ENCODE measurements at places on chromosomes 12 and 14. TPM values are rescaled to one million over a fixed set of nuclear protein-coding genes. Genes with fewer than 3 reads are reported as not detected.

DNA sequence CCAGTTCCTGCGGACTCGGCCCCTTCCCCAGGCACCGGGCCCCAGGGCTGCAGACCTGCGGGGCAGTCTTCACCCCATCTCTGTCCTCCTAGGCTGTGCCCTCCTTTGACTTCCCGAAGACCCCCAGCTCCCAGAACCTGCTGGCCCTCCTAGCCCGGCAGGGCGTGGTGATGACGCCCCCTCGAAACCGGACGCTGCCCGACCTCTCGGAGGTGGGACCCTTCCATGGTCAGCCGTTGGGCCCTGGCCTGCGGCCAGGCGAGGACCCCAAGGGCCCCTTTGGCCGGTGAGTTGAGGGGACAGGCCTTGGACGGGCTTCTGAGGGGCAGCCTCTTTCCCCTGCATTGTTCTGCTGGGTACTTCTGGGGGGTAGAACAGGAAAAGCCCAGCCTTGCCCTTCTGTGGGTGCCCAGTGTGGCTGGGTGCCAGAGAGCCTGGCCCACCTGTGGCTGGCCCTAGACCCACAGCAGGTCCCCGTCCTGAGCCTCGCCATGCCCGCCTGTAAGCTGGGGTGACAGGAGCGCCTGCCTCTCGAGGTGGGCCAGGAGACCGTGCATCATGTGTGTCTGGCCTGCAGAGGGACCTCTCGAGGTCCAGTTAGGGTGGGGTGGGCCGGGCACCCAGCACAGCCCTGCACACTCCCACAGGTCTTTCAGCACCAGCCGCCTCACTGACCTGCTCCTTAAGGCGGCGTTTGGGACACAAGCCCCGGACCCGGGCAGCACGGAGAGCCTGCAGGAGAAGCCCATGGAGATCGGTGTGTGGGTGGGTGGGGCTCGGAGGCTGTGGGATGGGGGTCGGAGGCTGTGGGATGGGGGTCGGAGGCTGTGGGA, 12.6 kb upstream of the PUS1 start:
- no peak for DNase-seq

GRCh38 chr14:45242706-45243105, 10.3 kb downstream of the MIS18BP1 start:
- DNase-seq = no peak

- DNase-seq = no peak
Observed at GRCh38 chr14:57732463-57733285, 133.2 kb downstream of the SLC35F4 start.

- peak; percentile 49 for DNase-seq
Observed at GRCh38 chr12:43882578-43883178, 46.8 kb downstream of the TMEM117 start.

- peak; percentile 21 for DNase-seq
Observed at GRCh38 chr14:77849711-77850110, 49.8 kb downstream of the ADCK1 start.

The RAB15 gene
- polyA plus RNA-seq = 3.4 TPM

The GPATCH2L gene
- polyA plus RNA-seq = 15.2 TPM

The EID3 gene
- 0.95 TPM for polyA plus RNA-seq

DNA sequence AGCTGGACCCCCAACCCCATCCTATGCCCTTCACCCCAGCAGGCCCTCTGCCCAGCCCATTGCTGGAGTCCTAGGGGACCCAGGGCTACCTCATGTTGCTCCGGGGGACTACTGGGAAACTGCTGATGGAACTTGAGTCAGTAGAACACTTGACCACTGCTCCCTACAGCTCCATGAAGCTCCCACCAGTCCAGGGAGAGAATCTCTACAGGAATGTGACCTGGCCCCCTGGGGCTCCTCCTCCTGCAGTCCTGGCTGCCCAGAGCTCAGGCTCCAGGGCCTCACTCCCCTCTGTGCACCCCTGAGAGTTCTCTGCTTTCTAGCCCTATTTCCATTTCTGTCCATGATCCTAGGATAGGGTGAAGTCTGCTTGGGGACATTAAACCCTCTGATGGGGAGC, 10.8 kb upstream of the AQP2 start:
- DNase-seq = no peak

The ANO4 gene
- polyA plus RNA-seq = 2.7 TPM

The GPR132 gene
- polyA plus RNA-seq = not detected

DNA sequence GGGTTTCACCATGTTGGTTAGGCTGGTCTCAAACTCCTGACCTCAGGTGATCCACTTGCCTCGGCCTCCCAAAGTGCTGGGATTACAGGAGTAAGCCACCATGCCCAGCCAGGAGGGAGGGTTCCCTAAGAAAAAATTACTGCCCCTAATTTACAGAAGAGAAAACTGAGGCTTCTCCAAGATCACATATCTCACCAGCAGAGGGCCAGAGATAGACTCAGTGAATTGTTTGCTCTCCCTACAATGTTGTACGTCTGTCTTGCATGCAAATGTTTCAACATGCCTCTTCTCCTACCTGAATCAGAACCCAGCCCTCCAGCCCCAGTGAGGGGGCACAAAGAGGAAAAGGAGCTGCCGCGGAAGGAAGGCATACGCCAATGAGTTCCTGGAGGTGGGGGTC, 48.3 kb upstream of the TMEM263 start:
- DNase-seq = no peak

The DTD2 gene
- 21.8 TPM for polyA plus RNA-seq

DNA sequence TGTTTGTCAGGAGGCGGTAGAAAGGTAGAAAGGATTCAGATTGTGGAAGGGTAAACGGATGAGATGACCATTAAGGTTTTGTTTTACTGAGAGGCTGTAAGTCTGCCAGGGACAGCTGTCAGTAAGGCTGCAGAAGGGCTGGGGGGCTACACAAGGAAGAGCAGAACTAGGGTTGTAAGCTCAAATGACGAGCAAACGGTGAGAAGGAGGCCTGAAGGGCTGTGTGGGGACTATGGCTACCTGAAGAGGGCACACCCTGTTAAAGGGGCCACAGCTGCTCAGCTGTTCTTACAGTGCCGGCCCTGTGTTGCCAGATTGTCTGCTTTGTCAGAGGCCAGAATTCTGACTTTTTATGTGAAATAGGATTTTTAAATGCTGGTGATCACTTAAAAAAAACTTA, 19.1 kb downstream of the VASH1 start:
- DNase-seq = no peak

GRCh38 chr12:26861690-26862089, 28.7 kb upstream of the ITPR2 start:
- no peak for DNase-seq

The KRT77 gene
- polyA plus RNA-seq = not detected

The GPR135 gene
- 0.28 TPM for polyA plus RNA-seq

DNA sequence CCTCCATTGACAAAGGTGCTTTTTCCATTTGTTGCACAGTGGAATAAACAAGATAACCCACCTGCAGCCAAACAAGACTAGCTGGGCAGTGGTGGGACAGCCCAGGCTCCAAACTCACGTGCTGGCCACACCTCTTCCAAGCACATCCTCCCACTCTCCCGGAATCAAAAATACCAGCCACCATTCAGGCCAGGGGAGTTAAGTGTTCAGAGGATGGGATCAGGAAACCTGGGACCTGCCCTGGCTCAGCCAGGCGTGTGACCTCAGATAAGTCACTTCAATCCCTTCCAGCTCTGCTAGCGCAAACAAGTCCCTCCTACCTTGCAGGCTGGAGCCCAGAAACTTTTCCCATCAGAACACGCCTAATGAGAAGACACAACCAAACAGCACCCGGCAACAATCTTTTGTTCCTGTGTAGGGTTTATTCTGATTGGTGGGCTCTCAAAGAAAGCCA, 43.3 kb downstream of the ACTN1 start:
- DNase-seq = peak; percentile 42

- peak; percentile 20 for DNase-seq
Observed at GRCh38 chr14:63717702-63718101, 10.2 kb downstream of the SGPP1 start.

GRCh38 chr14:100738704-100739131, 12.0 kb downstream of the DLK1 start:
- DNase-seq = no peak

DNA sequence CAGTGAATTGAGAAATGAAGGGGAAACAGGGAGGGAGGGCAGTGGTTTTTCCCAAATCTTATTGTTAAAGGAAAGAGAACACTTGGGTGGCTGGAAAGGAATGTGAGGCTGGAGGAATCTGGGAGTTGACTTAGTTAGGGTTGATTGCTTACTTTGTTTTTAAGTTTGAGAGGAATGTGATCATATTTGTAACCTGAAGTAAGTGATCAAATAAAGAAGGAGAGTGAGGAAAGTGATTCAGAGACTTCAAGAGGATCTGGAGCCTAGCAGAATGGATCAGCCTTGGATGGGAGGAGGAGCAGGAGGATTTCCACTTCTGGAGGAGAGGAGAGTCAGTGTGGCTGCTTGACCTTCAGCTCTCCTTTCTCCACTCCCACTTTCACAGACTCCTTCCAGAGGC, 6.0 kb upstream of the LRP6 start:
- DNase-seq = no peak

DNA sequence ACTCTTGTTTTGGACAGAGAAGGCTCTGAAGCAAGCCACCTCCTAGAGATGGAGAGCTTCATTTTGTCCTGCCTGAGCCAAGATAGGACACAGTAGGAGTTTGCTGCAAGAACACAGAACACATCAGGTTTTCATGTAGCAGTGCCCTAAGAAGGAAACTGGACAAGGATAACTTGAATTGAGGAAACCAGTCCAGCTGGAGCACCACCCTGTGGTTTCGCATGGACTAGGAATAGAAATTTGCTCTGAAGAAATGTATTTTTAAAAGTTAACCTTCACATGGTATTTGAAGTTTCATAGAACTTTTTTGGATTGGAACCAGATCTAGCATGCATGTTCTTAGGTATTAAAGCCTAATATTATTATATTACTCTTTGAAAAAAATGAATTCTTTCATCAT, 68.8 kb downstream of the RERG start:
- no peak for DNase-seq

GRCh38 chr14:45284802-45285201, 31.8 kb upstream of the MIS18BP1 start:
- DNase-seq = no peak

The CLEC4C gene
- not detected for polyA plus RNA-seq

DNA sequence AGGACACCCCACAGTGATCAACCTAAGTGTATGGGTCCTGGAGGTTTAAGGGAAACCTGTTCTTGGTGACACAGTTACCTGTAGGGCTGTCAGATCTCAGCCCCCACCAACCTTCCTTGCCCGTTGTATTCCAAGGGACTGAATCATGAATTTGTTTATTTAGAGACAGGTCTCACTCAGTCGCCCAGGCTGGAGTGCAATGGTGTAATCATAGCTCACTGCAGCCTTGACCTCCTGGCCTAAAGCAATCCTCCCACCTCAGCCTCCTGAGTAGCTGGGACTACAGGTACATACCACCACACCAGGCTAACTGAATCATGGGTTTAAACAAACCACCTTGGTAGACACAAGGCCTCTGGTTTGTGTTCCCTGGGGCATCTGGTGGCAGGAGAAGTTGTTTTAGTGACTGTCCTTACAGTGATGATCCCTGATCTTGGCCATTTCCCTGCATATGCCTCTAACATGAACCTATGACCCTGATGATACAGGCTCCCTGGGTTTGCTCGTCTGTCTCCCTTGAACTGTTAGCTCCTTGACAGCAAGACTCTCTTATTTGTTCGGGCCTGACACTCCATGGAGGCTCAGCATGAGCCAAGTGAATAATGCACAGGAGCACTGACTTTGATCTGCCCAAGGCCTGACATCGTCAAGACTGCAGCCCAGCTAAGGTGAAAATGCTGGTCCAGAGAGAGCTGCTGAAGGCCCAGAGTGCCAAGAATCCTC, 47.9 kb downstream of the PITPNM2 start:
- no peak for DNase-seq

The PTPRO gene
- 0.08 TPM for polyA plus RNA-seq

GRCh38 chr12:50960130-50960529, 7.8 kb downstream of the HIGD1C start:
- DNase-seq = no peak

- DNase-seq = no peak
Observed at GRCh38 chr12:13211859-13212664, 15.5 kb downstream of the EMP1 start.

GRCh38 chr14:23042162-23042965, at the start of gene PSMB11:
PSMB11 (plus strand) TSS chr14:23042212; CDS start chr14:23042226, 14 bp downstream.
- no peak for DNase-seq

The FOXJ2 gene
- polyA plus RNA-seq = 5.1 TPM

DNA sequence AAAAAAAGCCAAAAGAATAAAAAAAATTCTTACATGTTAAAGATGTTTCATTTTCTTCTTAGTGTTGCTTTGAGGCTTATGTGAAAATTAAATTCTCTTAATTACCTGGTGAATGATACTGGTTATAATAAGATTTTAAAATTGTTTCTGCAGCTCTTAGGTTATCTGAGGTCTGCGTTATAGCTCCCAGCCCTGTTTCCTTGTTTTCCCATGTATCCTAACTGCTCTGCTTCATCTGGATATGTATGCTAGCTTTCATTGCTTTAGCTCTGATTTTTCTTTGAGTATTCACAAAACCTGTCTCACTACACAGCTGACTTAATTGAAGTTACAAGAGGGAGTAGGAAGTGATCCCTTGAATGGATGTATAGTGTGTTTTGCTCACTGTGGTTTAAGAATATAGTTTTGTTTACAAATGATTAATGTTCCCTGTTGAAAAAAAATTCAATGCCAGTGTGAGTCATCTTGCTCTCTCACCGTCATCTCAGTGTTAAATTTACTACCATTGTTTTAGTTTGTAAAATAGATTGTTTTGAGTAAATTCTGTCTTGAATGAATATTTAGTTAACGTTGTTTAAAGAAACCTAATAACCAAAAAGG, 26.8 kb downstream of the CPSF6 start:
- DNase-seq = peak; percentile 79

The OTUB2 gene
- 4.6 TPM for polyA plus RNA-seq

DNA sequence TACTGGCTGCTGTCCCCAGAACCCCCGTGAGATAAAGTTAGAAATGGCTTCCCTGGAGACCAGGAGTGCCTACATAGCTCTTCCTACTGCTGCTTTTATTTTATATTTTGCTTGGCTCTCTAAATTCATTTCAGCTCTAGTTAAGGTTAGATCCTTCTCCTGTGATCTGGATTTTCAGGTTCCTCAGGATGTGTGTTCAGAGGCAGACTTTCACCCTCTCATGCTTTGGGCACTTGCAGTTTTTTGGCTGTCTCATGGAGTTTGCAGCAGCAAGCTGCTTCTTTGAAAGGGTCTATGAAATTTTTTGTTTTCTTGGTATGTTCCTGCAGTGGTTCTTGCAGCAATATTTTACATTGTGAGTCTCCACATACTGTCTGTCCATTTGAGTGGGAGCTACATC, 93.3 kb downstream of the ATP23 start:
- DNase-seq = no peak

DNA sequence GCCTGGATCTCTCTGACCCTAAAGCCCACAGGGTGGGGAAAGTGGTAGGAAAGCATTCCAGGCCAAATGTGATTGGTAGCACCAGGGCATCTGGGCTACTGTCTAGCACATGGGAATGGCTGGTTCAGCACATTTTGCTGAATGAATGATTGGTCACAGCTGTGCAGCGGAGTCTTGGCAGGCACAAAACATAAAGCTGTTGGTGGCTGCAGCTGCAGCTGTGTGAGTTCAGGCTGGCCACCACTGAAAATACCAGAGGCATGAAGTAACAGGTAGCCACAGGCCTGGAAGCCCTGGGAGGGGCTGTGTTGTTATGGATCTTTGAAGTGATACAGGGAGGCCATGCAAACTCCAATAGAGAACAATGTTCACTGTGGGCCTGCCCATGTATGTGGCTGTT, 72.7 kb downstream of the MYRFL start:
- DNase-seq = peak; percentile 87
